Mucosa of descending colon (tissue), 3 donors: ENCODE measurements at places on chromosomes 3 and 15.

- DNase-seq, result no peak
These were observed 263.5 kb downstream of the NFKBIZ start for GRCh38 chr3:102112704-102113230.

DNA sequence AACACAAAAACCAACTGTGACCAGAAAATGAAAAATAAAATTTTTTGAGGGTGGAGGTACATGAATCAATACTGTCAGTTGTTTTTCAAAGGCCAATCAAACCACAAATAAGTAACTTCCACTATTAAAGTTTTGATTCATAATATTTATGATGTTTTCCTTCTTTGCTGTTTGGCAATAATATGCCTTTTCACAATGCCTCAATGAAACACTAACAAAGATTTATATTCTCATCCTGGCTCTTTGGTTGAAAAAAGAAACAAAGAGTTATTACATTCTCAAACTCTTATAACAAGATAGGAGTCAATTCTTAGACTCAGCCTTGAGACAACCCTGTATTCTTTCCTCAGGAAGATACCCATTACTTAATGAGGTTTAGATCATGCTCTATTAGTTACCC lies 63.1 kb downstream of the C3orf70 start:
- DNase-seq, result no peak

DNA sequence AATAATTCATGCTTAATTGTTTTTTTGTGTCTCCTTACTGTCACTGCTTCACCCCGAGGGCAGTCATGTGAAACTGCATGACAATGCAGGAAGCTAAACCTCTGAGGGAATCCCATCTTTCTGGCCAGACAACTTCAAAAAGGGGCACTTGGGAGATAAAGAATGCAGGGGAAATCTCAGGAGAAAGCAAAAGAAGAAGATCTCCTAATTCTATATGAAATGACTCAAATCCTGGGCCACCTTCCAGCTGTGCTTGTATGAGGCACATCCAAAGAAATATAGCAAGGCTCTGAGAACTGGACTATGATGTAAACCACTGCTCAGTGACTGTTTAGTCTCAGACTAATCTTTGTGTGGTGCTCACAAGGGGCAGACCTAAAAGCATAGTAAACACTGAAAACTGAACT lies 22.6 kb upstream of the UMPS start:
- no peak for DNase-seq

GRCh38 chr15:75045332-75046015 lies 22.1 kb downstream of the PPCDC start:
- DNase-seq, result no peak

GRCh38 chr15:96974761-96975160 lies 644.3 kb downstream of the NR2F2 start:
- DNase-seq, result no peak

GRCh38 chr3:68479779-68480178 lies 452.6 kb downstream of the TAFA4 start:
- no peak for DNase-seq

DNA sequence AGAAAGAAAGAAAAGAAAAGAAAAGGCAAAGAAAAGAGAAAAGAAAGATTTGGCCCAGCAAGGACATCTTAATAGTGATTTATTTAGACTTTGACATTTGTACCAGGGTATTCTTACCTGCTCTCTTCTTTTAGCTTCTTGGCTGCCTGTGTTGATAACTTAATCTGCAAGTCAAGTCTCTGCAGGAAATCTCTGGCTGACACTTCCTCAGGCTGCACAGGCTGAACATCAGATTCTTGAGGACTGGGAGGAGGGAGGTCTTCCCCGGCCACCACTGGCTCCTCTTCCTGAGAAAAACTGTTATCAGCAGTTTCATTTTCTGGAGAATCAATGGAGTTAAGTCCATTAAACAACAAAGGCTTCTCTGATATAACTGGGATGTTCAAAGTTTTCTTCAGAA lies 12.8 kb downstream of the LYSMD2 start:
- DNase-seq, result no peak

DNA sequence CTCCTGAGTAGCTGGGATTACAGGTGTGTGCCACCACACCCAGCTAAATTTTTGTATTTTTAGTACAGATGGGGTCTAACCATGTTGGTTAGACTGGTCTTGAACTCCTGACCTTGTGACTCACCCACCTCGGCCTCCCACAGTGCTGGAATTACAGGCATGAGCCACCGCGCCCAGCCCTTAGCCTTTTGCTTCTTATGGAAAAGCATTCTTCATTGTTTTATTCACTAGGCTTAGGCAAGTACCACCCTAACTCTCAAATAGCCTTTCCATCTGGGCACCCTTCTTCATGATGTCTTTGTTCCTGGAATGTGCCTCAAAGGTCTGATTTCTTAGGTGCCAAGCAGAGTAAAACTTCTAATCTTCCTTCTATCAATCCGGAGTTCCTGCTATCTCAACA lies 641.8 kb downstream of the FHIT start:
- DNase-seq, result no peak

DNA sequence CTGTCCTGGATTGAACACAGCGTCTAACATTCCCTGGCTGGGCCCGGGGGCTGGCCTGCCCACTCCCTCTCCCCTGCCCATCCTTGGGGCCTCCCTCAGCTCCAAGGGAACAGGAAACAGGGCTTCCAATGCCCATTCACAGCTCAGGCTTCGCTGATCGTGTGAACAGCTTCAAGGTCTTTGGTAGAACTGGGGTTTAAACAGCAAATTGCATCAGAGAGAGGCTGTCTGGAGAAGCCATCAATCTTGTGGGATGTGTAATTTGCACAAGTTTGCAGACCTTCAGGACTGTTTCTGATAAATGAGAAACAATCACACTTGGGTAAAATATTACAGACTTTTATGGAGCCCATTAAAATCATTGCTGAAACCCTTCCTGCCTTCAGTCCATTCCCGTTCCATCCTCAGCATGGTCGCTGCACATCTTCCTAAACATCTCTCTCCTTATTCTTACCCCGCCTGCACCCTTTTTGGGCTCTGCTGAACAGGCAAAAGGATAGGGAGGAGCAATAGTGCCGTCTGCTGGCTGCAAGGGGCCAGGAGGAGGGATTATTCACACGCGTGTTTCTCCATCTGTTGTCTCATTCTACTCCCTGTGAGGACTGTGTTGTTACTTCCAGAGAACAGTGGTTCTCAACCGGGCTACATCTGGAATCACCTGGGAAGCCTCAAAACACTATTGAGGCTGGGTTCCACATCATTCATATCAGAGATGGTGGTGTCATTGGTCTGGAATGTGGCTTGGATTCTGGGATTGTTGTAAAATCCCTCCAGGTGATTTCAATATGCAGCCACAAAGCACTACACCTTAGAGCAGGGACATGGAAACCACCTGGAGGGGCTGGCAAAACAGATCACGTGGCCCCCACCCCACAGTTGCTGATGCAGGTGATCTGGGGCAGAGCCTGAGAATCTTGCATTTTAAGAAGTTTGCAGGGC lies 116.3 kb downstream of the CLSTN2 start:
- DNase-seq, result no peak

DNA sequence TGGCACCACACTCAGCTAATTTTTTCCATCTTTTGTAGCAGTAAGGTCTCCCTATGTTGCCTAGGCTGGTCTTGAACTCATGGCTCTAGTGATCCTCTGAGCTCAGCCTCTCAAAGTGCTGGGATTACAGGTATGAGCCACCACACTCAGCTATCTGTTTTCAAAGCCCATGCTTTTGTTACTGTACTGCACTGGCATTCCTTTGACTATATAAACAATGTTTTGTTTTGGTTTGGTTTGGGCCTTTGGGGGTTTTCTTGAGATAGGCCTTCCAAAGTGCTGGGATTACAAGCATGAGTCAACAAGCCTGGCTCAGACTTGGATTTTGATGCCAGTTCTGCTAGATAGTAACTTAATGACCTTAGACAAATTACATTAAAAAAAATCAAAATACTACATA lies 89.7 kb upstream of the GK5 start:
- no peak for DNase-seq

DNA sequence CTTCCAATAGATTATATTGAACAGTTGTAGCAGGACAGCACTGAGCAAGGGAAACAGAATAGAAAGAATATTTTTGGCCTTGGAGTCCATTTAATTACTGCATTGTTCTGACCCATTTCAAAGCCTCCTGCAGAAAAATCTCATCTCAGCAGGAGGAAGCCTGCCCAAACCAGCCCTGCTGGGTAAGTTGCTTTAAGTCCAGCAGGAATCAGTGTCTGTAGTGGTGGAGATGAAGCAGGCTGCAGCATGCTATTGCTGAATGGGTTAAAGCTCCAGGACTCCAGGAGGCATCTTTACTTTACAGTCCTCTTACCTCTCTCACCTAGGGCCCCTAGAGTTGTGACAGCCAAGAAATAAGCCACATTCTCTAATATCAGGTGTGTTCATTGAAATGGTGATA lies 380.3 kb upstream of the THBS1 start:
- DNase-seq, result no peak

- DNase-seq, result no peak
These were observed 2.7 kb upstream of the PXK start for GRCh38 chr3:58329922-58330413.

DNA sequence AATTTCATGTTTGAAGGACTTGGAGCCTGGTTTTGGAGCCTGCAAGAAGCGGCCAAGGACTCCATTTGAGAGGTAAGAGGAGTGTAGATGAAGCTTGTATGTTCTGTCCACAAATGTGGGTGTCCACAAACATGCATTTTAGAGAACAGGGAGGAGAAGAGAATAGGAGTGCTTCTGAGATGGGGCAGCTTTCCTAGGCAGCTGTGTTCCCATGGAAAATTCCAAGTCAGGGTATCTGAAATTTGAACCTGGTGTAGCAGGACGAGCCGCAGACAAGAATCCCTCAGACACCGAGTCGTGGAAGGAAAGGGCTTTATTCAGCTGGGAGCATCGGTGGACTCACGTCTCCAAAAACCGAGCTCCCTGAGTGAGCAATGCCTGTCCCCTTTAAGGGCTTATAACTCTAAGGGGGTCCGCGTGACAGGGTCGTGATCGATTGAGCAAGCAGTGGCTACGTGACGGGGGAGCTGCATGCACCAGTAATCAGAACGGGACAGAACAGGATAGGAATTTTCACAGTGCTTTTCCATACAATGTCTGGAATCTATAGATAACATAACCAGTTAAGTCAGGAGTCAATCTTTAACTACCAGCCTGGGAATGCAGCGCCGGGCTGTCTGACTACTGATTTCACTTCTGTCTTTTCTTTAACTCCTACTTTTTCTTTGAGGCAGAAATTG lies 71.4 kb upstream of the WDR72 start:
- DNase-seq, result no peak

GRCh38 chr3:190764231-190765134 lies 98.0 kb downstream of the GMNC start:
- DNase-seq, result no peak

DNA sequence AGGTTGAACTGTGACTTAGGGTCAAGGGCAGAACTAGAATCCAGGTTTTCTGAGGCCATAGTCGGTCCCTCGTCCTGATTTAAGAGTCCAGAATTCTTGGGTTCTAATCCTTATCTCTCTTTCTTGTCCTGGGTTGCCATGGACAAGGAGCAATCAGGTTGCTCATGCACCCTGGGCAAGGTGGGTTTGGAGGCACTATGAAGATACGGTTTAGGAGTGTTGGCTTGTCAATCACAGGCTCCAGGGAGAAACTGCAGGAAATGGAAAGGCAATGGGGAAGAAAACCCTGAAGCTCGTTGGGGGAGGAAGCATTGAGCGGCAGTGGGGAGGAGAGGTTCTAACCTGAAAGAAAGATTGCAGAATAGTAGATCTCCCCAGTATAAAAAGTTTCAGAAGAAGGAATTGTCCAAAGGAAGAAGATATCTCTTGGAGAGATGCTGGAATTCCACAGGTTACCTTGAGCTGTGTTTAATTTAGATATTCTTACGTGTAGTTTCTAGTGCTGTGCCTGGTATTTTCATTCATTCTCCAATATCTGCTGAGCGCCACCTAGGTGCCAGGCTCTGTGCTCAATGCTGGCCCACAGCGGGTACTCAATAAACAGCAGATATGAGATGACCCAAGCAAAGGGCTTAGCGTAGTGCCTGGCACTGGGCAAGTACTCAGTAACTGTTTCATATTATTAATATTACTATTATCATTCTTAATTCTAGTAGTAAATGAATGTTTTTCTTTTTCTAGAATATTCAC lies 2.0 kb downstream of the ACAN start:
- no peak for DNase-seq

DNA sequence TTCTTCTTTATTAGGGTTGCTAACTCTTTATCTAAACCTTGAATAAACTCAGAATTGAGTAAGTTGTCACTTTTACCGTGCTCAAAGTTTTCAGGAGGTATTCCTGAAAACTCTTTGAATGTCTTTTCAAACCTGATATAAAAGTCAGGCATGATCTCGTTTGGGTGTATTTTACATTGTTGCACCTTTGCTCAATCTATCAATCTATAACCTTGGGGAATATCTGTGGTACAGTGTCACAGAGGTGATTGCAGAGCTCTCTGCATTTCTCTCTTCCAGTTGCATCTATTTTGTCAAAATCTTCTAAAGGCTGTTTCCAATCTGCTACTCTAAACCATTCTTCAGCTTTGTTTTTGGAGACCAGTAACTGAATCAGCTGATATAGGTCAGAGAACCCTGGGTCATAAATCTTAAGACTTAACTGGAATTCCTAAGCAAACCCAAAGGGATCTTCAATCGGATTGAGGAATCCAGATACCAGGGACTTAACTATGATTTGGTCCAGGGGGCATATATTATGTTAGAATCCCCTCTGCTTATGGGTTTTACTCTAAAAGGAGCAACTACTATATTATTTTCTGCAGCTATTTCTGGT lies 35.6 kb upstream of the AP4E1 start:
- no peak for DNase-seq

DNA sequence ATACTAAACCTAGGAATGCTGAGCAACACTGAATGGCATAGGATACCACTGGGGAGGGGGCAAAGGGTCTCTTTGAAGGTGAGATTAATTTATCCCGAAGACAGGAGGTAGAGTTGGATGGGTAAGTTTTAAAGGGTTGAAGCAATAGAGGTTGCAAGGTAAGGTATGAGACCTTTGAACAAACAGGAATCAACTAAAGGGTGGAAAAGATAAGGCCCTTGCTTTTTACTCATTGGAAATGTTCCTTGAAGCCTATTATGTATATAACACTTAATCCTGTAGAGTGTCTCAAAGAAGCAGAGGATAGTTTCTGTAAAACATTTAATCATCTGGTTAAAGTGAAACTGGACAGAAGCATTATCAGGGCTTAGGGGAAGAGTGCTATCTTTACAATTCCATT lies 5.7 kb downstream of the ABHD5 start:
- no peak for DNase-seq

GRCh38 chr15:90553248-90553745 lies 23.6 kb downstream of the CRTC3 start:
- no peak for DNase-seq

GRCh38 chr3:65953301-65953812 lies 85.4 kb downstream of the MAGI1 start:
- peak; percentile 79 for DNase-seq

- no peak for DNase-seq
These were observed 128.3 kb downstream of the PLCL2 start for GRCh38 chr3:17013050-17013449.
